ENCODE measurements at places on chromosomes 12 and 14. TPM values are rescaled to one million over a fixed set of nuclear protein-coding genes. Genes with fewer than 3 reads are reported as not detected.

Gene ENDOU
- total RNA-seq, result not detected

Gene NPFF
- 9.1 TPM for total RNA-seq

- DNase-seq, result no peak
Measured at GRCh38 chr12:31217356-31218130, 108.4 kb downstream of the SINHCAF start.

Gene SPTB
- 5.6 TPM for total RNA-seq

Gene KRT81
- 5.1 TPM for total RNA-seq

DNA sequence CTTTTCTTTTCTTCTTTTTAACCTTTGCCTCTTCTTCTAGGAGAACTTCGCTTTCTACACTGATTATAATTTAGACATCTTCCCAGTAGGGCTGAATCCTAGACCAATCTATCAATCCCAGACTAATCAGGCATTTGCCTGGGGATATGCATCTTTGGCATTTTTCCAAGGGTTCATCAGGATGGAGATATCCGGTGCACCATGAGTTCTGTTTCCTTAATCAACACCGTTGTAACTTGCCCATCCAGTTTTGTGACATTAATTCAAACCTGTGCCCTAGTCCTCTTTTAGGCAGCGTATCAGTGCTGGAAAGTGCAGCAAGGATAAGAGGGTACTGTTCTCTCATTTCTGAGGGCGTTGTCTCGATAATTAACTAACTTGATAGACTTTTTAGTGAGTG, 617 bp upstream of the MGP start:
- no peak for DNase-seq

DNA sequence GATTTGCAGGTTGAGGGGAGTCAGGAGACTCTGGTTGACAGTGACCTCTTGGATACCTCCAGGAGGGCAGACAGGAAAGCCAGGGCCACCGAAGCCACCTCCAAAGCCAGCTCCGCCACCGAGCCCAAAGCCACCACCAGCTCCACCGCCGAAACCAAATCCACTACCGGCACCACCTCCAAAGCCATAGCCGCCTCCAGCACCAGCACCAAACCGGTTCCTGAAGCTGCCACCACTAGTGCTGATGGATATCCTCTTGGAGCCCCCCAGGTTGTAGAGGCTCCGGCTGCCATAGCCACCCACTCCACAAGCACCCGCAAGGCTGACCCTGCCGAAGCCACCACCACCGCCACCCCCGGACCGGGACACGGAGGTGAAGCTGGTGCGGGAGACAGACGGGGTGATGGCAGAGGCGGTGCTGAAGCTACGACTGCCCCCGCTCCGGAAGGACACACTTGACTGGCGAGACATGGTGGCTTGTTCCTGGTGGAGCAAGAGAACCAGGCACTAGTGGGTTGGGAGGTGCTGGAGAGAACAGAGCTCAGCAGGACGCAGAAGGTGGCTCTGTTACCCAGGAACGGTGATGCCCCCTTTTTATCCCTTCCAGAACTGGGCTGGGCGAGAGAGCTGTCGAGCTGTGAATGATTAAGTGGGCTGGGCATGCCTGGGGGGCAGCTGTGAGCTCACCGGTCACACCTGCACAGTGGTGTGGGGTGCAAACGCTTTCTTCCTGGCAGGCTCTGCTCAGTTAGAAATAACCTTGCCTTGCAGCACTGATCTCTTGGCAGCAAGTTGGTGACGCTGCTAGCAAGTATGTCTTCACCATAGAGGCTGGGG, at the start of gene KRT5:
TSS of gene KRT5 (minus strand) at position 569 of the 837 bp plus-strand sequence. CDS start at position 471, 98 bp downstream.
- no peak for DNase-seq

DNA sequence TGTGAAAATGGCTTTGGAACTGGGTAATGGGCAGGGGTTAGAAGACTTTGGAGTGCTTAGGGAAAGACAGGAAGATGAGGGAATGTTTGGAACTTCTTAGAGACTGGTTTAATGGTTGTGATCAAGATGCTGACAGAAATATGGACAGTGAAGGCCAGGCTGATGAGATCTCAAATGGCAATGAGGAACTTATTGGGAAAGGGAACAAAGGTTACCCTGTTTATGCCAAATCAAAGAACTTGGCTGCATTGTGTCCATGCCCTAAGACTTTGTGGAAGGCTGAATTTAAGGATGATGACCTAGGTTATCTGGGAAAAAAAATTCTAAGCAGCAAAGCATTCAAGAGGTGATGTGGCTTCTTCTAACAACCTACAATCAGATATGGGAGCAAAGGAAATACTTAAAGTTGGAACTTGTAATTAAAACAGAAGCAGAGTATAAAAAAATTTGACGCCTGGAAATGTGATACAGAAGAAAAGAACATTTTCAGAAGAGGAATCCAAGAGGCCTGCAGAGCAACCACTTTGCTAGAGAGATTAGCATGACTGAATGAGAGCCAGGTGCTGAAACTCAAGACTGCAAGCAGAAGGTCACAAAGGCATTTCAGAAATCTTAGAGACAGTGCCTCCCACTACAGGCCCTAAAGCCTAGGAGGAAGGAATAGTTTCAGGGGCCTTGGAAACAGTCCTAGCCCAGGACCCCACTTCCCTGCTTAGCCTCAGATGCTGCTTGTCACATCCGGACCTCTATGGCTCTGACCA, 65.6 kb upstream of the FLRT2 start:
- no peak for DNase-seq

Gene PNP
- 42.4 TPM for total RNA-seq

- DNase-seq, result no peak
Measured at GRCh38 chr14:53963320-53964227, 6.9 kb upstream of the BMP4 start.

GRCh38 chr14:71377099-71377498, 469.8 kb downstream of the PCNX1 start:
- no peak for DNase-seq

Measured in thoracic aorta (tissue), 2 donors.